OCI-LY7 (cell line): ENCODE measurements at places on chromosomes 7 and 10.
A peak's percentile ranks its signal among the peaks of the same experiment; 100 is the strongest.

- no peak for DNase-seq
Measured at GRCh38 chr10:17836942-17837341, 27.8 kb downstream of the MRC1 start.

DNA sequence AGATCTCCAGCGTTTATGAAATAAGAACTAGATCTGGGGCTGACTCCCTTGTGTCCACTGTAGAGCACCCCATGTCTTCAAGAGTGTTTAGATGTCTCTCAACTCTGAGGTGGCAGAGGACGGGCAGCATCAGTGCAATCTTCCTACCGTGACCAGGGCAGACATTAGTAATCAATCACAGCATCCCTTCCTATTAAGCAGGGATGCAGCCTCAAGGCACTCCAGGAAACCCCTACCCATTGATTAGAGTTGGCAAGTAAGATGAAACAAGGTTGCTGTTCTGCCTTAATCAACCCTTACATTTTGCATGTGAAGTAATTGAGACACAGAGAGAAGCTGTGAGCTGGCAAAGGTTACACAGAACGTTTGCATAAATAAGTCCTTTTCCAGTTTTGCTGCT is 283.7 kb upstream of the ZMIZ1 start:
- DNase-seq: no peak

DNA sequence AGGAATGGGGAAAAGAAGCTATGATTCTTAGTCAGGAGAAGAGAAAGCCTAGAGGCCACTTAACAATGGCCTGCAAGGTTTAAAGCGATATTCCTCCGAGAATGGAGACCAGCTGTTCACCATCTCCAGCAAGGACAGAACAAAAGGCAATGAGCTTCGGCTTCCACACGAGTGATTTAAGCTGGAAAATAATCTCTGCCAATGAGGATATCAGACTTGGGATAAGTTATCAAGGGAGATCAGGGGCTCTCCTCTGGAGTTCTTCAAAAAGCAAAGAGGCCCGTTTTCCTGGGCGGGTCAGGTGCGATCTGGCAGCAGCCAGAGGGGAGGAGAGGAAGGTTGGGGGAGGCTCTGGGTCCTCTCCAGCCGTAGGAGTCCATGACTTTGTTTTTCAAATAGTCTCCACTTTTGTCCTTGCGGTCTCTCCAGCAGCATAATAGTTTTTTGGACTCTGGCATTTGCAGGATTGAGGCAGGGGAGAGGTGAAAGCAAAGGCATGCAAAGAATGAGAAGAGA is 211.3 kb downstream of the SKIDA1 start:
- DNase-seq: no peak

GRCh38 chr10:470339-471003 is 219.0 kb downstream of the DIP2C start:
- no peak for DNase-seq

DNA sequence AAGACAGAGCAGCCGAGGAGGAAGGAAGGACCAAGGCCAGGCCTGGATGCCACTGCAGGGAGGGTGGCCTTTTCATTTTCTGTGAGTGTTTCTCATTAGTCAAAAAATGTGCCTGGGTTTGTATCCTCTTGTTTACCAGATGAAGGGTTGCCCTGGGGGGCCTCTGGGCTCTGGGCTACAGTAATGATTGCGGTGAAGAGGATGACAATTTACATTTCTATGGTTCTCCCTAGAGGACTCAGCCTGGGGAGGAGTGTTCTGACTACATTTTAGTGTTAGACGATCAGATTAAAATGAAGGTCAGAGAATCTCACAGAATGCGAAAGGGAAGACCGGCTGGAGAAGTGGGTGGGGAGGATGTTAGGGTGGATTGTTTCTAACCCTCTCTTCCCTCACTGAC is 108.0 kb upstream of the KMT2C start:
- no peak for DNase-seq

DNA sequence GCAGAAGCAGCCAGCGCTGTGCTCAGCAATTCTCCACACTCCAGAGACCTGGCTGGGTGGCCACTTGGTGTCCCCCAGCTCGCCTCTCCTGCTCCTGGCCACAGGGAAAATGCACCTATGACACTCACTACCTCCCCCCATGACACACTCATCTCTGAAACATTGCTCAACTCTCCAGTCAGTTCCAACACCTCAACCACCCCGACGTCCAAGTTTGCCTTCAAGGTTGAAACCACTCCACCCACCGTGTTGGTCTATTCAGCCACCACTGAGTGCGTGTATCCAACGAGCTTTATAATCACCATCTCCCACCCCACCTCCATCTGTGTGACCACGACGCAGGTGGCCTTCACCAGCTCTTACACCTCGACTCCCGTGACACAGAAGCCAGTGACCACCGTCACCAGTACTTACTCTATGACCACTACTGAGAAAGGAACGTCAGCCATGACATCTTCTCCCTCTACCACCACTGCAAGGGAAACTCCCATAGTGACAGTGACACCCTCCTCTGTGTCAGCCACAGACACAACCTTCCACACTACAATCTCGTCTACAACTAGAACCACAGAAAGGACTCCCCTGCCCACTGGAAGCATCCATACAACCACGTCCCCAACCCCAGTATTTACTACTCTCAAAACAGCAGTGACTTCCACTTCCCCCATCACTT is 2.7 kb downstream of the MUC3A start:
- DNase-seq: no peak

- no peak for DNase-seq
Measured at GRCh38 chr10:909831-910230, 21.7 kb downstream of the LARP4B start.

DNA sequence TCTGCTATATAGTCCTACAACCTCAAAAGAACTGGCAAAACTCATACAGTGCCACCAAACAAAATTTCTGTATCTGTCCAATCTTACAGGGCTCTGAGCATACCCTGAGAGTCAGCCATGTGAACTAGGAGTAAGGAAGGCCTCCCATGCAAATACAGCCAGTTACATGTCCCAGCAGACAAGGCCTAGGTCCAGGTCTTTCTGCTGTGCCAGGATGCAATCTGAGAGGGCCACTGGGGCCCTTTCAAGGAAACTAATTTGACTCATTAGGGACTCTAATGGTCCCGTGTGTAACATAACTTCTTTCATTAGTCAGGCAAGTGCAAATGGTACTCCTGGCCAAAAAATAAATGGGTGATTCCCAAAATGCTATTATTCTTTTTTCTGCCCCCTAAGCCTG is 17.9 kb upstream of the HIBADH start:
- DNase-seq: no peak

- no peak for DNase-seq
Measured at GRCh38 chr10:30058570-30059132, 735 bp downstream of the JCAD start.

- no peak for DNase-seq
Measured at GRCh38 chr10:5968681-5969453, 8.5 kb downstream of the IL15RA start.

DNA sequence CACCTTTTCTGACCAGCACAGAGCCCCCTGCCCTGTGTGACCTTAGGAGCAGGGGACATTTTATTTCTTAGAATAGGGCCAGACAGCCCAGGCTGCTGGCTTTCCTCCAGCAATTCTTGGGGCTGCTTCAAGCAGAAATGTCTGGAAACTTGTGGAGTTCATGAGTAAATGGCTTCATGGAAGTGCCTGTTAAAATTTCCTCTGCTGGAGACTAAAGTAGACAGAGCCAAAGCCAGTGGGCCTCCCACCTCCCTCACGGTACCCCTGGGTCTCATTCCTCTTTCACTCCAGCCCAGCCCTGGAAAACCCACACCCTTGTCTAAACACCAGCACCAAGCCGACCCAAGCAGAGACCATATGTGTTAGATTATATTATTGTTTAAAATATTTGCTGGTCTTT is 505.5 kb upstream of the ZMIZ1 start:
- DNase-seq: no peak

DNA sequence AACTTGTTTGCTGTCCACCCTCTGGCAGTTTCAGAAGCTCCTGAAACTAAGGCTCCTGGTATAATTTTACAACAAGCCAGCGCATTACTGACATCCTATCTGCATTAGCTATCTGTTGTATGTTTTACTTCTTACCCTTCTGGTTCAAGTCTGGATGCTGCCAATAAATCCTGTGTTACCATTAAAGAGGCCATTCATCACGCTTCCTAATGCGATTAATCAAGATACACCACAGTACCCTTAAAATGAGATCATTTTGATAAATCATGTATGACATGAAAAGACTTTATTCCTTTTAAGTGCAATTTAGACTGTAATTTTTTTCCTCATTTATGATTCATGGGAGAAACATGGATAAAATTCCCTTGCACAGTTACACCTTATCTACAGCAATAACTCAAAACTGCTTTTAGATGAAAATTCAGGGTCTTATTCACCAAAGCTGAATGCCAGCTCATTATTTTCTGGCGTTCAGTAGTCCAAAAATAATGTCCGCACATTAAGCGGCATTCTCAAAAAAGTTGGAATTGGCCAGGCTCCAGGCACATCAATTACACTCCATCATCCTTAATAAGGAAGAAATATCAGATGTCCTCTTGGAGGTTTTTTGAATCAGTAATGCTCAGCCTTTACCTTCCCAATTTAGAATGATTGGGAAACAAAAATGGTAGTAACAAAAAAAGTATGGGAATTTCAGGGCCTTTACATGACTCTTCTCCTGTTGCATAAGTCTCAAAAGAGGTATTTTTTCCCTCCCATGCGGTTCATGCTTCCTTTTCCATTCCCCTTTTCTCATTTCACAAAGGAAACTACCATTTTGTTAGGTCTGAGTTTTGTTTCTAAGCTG is 878.5 kb downstream of the LRMDA start:
- DNase-seq: no peak

DNA sequence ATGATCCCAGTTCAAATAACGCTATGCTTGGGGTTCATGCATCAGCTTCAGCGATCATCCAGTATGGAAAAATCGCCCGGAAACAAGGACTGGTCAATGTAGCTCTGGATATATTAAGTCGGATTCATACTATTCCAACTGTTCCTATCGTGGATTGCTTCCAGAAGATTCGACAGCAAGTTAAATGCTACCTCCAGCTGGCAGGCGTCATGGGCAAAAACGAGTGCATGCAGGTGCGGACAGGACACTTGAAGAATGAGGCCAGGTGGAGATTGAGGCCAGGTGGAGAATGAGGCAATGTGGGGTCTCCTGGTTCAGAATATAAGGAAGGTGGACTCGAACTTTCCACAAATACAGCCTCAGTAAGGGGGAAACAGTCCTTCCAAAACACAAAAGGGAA is 105.8 kb downstream of the TRRAP start:
- no peak for DNase-seq

DNA sequence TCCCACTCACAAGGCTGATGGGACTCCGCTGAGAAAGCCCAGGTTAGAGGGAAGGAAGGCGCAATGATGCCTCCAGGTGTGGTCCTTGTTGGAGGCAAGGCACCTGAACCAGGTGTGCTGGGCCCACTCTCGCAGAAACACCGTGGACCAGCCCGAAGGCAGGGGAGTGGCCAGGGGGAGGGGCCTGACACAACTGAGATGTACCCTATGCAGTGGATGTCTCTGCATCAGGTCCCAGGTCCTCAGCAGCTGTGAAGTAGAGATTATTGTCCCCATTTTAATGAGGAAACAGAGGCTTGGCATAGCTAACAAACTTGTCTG is 32.0 kb downstream of the GBX1 start:
- no peak for DNase-seq

- no peak for DNase-seq
Measured at GRCh38 chr7:139035586-139036353, at the start of gene ZC3HAV1L. Gene ZC3HAV1L, minus strand, starts transcription at chr7:139036042. Its CDS starts 25 bp downstream, at chr7:139036017.

DNA sequence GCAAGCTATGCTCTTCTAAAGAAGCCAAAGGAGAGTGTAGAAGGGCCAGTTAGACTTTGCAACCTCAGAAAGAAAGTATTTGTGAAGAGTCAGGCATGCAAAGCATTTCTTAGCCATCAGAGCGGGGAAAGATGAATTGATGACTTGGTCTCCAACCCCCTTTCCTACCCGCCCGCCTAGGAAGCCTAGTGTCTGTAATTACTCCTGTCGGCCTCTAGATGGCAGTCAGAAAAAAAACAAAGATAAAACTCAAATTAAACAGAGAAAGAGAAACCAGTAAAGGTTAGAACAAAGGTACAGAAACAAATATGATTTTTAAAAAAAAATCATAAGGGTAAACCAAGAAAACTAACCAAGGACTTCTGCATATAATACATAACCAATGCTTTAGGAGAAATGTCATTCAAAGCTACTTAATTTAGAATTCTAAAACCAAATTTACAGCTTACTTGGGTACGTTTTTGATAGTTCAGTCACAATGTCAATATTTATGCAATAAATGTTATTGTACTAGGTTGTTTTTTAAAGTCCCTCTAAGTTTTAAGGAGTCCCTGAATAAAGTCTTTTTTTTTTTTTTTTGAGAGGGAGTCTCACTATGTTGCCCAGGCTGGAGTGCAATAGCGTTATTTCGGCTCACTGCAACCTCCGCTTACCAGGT is 97.6 kb downstream of the LYZL1 start:
- peak; percentile 35 for DNase-seq

- no peak for DNase-seq
Measured at GRCh38 chr10:34181553-34182300, 633.4 kb downstream of the PARD3 start.

GRCh38 chr10:101046332-101047238 is 15.2 kb upstream of the KAZALD1 start:
- no peak for DNase-seq
